ENCODE measurements at places on chromosomes 2 and 18.

- DNase-seq = no peak
Measured at GRCh38 chr2:167570370-167570769, 677.0 kb downstream of the STK39 start.

- no peak for DNase-seq
Measured at GRCh38 chr2:96207073-96207773, 1.4 kb downstream of the STARD7 start.

- no peak for DNase-seq
Measured at GRCh38 chr2:8676191-8676920, 5.5 kb upstream of the ID2 start.

GRCh38 chr2:179273461-179273962, 8.9 kb upstream of the SESTD1 start:
- DNase-seq = no peak

GRCh38 chr2:65344689-65345088, 87.7 kb downstream of the SPRED2 start:
- peak; percentile 78 for DNase-seq

DNA sequence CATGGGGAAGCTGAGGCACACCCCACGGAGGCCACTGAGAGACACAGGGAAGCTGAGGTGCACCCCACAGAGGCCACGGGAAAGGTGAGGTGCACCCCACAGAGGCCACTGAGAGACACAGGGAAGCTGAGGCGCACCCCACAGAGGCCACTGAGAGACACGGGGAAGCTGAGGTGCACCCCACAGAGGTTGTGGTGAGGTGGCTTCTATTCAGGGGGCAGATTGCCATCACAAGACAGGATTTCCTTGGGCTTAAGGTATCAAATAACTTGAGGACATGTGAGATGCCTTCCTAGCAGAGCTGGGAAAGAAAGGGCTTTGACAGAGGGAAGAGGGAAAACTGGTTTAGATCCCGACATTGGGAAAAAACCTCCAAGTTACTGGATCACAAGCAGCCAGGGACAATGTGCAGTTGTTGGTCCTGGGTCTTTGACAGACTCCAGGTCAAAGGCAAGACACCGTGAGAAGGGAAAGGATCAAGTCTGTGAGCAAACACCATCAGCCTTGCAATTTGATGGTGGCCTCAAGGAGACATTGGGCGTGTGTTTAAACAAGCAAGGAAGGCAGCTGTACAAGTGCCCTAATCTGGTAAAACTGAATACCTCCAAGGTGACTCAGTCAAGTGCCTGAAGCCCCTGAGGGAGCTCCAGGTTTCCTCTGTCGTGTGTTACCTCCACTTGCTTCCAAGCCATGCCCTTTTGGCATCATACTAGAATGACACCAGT, 133.2 kb upstream of the EPAS1 start:
- DNase-seq = no peak

- DNase-seq = peak; percentile 40
Measured at GRCh38 chr2:10163498-10164486, 41.3 kb downstream of the RRM2 start.

GRCh38 chr2:144354953-144355352, 165.0 kb downstream of the ZEB2 start:
- no peak for DNase-seq

DNA sequence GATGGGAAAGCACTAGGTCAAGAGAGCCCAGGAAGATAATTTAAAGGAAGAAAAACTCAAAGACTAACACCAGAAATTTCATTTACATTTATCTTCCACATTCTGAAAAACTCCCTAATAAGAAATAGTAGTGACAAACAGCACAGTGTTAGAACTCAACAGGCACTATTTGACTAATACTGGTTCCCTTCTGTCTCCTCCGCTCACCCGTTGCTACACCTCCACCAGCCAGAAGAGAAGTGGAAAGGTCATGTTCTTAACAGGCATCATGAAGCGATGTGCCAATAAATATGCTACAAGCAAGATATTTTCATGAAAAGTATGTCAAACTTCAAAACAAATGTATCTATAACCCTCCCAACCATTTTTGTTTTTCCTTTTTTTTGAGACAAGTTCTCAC, 5.7 kb downstream of the ROCK1 start:
- DNase-seq = no peak

DNA sequence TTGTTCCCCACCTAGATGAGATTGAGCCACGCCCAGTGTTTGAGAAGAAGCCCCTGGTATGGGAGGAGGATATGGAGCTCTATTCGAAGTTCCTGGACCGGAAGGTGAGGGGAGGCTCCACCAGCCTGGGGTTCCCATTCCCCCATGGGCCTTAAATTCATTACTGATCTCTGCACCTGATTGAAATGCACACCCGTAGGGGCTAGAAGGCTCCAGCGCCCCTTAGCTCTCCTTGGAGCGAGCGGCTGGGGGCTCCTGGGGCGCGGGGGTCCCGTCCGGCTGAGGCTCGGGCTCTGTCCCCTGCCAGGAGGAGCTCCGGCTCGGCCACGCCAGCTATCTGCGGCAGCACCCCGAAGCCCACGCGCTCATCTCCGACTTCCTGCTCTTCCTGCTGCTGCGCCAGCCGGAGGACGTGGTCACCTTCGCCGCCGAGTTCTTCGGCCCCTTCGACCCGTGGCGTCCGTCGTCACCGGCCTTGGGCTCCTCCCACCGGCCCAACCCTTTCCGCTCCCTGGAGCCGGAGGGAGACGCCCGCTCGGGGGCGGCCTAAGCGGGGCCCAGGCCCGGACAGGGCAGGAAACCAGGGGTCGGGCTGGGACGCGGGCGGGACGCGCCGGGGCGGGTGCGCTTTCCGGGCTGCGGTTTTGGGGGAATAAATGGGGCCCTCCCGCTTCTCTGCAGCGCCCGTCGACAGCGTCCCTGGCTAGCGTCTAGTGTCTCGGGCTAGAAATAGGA, 10.9 kb downstream of the CATIP start:
- peak; percentile 84 for DNase-seq

GRCh38 chr2:237670641-237671040, 43.3 kb downstream of the LRRFIP1 start:
- no peak for DNase-seq

DNA sequence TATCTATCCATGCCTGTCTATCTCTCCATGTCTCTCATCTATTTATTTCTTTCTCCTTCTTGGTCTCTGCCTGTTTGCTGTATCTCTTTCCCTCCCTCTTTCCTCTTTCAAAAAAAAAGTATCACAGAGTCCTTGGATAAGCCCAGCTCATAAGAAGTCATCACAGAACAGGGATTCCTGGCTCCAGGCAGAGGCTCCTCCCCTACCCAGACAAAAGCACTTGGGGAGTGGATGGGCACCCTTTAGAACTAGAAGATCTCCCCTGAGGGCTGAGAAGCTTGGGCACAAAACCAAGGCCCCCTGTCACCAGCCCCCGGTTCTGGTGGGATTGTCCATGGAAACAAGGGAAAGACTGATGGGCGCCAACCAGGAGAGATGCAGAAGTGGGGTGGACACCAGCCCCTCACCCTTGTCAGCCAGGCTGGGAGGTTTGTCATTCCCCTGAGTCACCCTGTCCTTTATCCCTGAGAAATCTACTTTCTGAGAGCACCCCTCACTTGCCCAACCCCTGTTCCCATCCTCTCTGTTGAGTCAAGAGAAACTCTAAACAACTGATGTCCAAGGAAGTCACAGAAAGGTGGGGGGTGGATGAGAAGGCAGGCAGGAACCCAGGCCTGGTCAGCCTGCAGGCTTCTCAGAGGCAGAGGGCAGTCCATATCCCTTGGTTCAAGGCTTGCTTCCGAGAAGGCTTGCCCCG, 127.1 kb downstream of the TNS1 start:
- DNase-seq = peak; percentile 2

DNA sequence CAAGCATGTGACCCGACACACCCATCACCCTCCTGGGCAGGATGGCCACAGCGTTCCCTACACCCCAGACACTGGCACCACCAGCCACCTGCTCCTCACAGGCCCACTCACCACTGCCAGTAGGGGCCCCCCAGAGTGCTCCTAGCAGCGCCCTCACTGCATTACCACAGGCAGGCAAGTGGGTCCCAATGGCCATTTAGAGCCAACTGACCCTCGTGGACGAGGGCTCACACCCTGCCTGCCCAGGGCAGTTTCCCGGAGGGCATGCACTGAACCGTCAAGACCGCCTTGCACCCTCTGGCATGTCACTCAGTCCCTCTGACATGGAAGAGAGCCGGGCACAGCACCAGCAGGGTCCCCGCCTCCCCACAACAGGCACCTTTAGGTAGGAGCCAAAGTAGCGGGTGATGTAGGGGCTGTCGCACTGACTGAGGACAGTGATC, 7.3 kb downstream of the STK25 start:
- no peak for DNase-seq

DNA sequence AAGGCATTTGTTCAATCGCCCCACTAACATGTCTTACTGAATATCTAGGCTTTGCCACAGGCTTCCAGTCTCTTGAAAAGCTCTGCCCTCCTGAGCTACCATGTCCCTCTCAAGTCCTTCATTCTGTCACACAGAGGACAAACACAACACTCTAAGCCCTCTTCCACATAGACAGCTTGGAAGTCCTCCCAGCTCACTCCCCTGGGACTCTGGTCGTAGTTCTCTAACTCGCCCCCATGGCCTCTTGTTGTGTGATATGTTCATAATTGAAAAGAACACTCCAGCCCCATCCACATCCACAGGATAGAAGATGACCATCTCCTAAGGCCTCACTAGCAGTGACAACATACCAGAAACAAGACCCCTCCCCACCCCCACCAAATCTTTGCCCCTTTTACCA, 37.9 kb downstream of the BUB1 start:
- no peak for DNase-seq

DNA sequence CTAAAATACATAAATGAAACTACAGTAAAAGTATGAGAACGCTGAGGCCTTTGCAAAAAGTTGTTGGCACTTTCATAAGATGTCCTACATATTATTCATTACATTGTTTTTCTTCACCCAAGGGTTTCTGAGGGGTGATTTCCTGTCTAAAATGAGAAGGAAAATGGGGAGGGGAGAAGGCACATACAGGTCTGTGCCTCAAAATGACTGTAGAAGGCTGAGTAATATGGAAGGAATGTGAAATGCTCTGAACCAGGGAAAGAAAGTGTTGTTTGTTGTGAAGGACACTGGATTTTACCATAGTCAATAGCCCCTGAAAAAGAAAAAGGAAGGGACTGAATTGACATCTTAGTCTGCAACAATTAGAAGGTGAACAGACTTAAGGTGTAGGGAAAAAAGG, 99.5 kb upstream of the RNF152 start:
- no peak for DNase-seq

DNA sequence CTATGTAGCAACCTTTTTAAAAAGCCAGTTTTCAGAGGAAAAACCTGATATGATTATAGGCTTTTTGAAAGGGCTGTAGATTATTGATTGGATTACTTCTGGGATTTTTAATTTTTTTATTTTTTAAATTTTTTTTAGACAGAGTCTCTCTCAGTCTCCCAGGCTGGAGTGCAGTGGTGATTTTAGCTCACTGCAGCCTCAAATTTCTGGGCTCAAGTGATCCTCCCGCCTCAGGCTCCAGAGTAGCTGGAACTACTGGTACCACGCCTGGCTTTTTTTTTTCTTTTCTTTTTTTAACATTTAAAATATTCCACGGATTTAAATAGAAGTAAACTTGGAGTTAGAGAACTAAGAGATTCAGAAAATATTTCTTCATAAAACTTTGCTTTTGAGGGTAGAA, 1.2 kb downstream of the MRPL19 start:
- no peak for DNase-seq

GRCh38 chr2:46690825-46691224, 211.5 kb downstream of the TMEM247 start:
- no peak for DNase-seq

DNA sequence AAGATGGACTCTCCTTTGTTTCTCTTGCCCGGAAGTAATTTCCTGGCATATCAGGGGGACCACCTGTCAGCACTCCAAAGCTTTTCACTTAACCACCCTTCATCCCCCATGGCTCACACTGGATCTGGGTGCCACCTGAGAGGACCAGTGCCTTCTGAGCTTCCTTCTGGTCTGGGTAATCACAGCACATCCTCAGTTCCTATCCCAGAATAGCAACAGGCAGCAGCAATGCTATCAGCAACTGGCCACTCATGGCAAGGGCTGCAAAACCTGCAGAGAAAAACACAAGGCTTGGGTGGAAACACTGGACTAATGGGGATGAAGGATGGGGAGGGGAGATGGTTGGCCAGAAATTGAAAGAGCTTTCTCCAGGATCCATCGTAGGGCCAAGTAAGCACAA, 59.9 kb upstream of the STPG4 start:
- DNase-seq = no peak

- DNase-seq = peak; percentile 11
Measured at GRCh38 chr2:48715042-48715899, 40.3 kb downstream of the LHCGR start.

- DNase-seq = no peak
Measured at GRCh38 chr2:48391616-48392015, 138.3 kb upstream of the STON1 start.

GRCh38 chr2:235468978-235469655, 24.7 kb upstream of the AGAP1 start:
- DNase-seq = no peak

- DNase-seq = no peak
Measured at GRCh38 chr2:112920923-112921532, 10.1 kb downstream of the IL37 start.

GRCh38 chr2:10414591-10414990, 33.5 kb downstream of the ODC1 start:
- DNase-seq = no peak

- DNase-seq = no peak
Measured at GRCh38 chr18:9658087-9658641, 43.8 kb upstream of the PPP4R1 start.

GRCh38 chr18:5895299-5895875, at the start of gene TMEM200C:
TMEM200C (minus strand) TSS chr18:5895522; CDS start chr18:5892063, 3,459 bp downstream.
- no peak for DNase-seq

- DNase-seq = no peak
Measured at GRCh38 chr2:3115301-3116042, 262.1 kb downstream of the EIPR1 start.

- DNase-seq = no peak
Measured at GRCh38 chr2:214481204-214481603, 70.3 kb downstream of the VWC2L start.

DNA sequence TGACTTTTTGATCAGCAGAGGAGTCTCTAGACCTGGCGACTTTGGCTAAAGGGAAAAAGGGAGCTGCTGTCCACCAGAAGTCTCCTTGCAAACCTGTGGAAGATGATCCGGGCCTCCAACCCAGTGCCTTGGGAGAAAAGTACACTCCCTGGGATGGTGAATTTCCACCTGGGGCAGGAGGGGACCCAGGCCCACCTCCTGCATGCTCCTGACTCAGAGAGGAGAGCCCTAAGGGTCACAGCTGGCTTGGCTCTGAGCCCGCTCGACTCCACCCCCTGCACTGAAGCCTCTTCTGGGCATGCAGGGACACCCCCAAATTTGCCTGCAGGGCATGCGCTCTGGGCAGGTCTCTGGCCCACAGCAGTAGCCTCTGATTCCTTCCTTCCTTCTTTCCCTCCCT, 66.5 kb downstream of the PDCL3 start:
- DNase-seq = no peak

GRCh38 chr2:14420851-14421250, 211.7 kb upstream of the LRATD1 start:
- DNase-seq = peak; percentile 7

GRCh38 chr2:178845566-178846457, 38.6 kb upstream of the TTN start:
- no peak for DNase-seq

GRCh38 chr18:46333431-46334135, 229.4 kb downstream of the HAUS1 start:
- peak; percentile 14 for DNase-seq

GRCh38 chr2:150919901-150920300, 341.8 kb downstream of the RBM43 start:
- peak; percentile 14 for DNase-seq

Data from MV-4-11 (cell line).